CD4-positive, alpha-beta T cell treated with Interleukin-21 for 1 hour (primary cell): ENCODE measurements at places on chromosomes 2 and 18.

DNA sequence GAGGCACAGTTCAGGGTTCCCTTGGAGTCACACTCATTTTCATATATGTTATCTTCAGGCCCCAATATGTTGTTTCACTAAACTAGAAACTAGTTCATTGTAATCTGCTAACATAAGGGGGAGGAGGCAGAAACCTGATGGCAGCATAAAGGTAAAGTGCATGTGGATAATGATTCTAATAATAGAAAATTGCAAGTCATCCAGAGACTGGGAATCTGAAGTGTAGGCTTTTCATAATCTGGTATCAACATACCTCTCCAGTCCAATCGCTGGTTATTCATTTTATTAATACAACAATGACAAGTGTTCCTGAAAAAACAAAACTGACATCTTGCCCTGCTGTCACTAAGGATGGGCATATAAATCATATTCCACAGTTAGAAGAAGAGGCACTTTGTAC lies 326.3 kb upstream of the ZNF804A start:
- DNase-seq, result no peak

- no peak for DNase-seq
These were observed 105.7 kb downstream of the ACAA2 start for GRCh38 chr18:49707599-49707998.

DNA sequence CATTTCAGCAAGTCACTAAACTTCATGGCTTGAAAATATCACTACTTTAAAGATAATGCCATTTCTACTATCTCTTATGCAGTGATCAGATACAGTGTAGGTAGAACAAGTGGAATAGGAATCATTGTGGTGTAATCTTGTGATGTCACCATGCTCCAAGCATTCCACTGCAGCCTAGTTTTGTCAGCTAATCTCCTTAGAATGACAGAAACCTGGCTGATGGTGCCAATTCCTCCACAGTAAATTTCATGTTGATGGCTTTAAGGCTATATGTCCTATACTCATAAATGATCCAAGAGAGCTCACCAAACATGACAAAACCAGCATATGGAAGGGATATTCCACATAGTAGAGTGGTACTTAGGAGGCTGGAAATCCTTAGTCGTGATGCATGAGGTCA lies 184.9 kb downstream of the PDE1A start:
- no peak for DNase-seq

DNA sequence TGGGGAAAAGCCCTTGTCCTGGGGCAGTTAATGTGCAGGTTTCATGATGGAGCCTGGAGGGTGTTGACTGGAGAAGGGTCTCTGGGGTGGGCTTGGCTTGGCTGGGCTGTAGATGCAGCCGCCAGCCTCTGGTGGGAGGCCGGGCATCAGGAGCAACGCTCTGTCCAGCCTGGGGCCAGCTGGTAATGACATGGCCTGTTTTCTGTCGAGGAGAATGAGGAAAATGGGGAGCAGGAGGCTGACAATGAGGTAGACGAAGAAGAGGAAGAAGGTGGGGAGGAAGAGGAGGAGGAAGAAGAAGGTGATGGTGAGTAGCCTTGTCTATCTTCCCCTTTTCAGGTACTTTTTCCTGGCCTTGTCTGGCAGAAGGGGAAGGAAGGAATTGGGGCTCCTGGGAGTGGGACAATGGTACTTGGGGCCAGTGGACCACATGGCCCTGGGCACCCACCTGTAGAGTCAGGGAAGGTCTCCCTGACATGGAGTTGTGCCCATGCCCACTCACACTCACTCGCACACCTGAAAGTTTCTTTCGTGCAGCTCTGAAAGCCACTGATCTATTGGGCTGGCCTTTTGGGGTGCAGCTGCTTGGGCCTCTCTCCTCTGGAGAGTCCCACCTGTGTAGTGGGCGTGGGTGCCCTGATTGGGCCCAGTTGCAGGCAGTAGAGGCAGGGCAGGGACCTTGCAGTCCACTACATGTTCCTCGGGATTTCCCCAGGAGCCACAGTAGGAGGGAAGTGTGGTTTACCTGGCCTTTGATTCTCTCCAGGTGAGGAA lies 3.5 kb downstream of the PTMA start:
- peak; percentile 66 for DNase-seq

GRCh38 chr2:117127680-117128079 lies 686.8 kb upstream of the DDX18 start:
- DNase-seq, result no peak

DNA sequence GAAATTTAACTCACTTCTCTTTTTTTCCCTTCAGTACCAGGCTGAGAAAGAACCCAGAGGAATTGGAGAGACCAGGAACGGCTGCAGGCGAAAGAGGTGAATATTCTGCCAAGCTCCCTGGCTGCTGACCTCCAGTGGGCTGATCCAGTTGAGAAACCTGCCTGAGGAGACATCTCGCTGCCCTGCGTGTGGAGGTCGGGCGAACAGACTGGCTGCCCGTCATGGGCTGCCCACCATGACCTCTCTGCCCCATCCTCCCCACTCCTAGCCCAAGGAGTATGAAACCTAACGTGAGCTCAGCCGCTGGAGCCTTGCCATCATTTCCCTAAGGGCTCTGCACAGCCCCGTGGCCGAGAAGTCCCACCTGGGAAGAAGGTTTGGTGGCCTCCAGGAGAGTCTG lies 148.8 kb upstream of the SALL3 start:
- no peak for DNase-seq

DNA sequence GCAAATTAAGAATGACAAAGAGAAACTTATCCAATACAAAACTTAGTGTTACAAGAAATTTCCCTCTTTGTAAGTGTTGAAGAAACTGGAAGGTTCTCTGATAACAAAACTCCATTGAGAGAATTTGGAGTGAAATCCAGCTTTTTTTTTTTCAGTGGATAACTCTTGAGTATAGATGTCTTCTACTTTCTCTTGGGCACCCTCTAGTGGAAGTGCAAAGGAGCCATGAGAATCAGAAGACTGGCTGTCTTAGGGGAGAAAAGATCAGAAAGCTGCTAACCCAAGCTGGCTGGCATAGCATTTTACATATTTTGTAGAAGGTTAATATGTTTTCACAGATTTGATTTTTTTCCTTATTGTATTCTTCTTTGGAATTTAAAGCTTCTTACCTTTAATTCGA lies 138.8 kb upstream of the SATB2 start:
- DNase-seq, result no peak

GRCh38 chr2:229252280-229252679 lies 18.8 kb downstream of the PID1 start:
- no peak for DNase-seq

DNA sequence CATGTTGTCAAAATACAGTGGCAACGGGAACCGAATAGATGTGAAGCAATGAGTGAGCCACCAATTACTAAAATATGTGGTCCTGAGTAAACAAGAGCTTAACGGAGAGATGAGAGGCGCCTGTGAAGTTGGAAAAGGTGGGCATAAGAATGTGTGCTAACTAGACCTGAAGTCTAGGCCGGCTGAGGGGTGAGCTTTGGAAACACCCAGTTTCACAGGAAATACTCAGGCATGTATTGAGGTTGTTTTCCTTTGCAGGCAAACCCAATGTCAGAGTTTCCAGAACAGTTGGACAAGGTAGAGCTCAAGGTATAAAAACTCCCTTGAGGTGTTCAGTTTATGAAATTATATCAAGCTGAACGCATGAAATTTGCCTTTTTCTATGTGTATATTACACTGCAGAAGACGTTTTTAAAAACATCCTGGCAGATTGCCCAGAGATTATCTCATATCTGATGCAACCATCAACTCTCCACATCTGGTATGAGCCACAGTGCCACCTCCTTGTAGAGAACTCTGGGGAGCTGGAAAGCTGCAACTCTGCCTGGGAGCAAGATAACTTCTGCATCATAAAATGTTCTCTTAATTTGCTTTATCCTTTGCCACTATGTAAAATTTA lies 3.9 kb upstream of the WDSUB1 start:
- peak; percentile 38 for DNase-seq

GRCh38 chr2:201628545-201628944 lies 14.8 kb downstream of the TMEM237 start:
- DNase-seq, result no peak

GRCh38 chr2:240043279-240043989 lies 9.9 kb downstream of the OR6B3 start:
- DNase-seq, result no peak

- no peak for DNase-seq
These were observed 33.0 kb downstream of the MAL start for GRCh38 chr2:95058466-95058988.

DNA sequence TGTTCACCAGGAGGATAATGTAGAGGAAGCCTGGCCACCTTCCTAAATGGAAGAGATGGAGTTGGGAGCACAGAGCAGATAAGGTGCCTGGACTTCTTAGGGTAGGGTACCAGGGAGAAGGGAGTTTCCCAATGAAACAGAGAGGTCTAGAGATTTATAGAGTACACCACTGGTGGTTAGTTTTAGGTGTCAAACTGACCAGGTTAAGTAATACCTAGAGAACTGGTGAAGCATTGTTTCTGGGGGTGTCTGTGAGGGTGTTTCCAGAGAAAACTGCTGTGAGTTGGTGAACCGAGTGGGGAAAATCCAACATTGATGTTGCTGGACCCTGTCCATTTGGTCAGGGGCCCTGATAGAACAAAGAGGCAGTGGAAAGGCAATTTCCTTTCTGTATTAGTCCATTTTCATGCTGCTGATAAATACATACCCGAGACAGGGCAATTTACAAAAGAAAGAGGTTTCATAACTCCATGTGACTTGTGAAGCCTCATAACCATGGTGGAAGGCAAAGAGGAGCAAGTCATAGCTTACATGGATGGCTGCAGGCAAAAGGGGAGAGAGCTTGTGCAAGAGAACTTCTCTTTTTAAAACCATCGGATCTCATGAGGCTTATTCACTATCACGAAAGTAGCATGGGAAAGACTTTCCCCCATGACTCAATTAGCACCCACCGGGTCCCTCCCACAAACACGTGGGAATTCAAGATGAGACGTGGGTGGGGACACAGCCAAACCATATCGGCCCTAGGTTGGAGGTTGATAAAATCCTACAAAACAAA lies 260.8 kb downstream of the CBLN2 start:
- DNase-seq, result no peak

DNA sequence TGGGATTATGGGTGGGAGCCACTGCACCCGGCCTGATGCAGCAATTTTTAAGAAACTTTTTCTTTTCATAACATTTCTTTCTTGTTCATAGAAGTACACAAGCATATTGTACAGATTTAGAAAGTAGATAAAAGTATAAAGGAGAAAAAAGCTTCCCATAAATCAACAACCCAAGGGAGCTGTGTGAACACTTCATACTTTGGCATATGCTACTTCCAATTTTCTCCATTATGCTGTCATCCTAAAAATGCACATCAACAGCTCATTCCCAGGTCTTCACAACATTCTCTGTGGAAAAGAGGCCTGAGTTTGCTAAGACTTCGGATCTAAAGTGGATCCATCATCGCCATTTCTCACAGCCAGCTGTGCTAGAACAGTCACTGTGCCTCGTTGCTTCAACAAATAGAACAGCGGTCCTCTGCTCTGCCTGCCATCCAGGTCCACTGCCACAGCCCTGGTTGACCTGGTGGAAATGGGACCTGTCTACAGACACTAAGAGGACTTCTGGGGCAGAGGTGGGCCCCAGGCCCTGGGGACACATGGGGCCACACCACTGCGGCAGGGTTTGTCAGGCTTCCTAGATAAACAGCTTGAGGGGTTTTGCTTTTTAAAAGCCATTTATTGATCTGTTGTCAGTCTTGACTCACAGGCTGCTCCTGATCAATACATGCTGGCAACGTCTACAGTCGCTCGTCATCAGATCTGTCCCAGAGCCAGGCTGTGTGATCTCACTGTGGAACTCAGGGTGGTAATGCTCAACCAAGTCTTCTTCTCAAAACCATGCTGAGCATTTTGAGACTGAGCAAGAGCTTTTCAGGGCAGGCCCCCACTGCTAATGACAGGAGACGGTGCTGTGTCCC lies 72.7 kb upstream of the MGAT4A start:
- no peak for DNase-seq

GRCh38 chr18:6055711-6056110 lies 160.4 kb upstream of the TMEM200C start:
- DNase-seq, result no peak

DNA sequence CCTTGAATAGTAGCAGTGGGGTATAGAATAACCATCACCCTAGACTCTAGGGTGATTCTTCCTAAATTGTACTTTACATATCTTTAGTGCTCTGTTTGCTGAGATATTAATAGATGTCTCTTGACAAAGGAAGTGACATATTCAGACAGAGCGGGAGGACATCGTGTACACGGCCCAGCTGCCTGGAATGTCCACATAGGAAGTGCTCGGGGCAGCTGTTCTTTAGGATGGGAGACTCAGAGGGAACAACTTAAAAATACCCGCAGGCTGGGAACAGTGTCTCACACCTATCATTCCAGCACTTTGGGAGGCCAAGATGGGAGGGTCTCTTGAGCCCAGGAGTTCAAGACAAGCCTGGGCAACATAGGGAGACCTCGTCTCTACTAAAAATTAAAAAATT lies 206.1 kb downstream of the FAM210A start:
- DNase-seq, result no peak

DNA sequence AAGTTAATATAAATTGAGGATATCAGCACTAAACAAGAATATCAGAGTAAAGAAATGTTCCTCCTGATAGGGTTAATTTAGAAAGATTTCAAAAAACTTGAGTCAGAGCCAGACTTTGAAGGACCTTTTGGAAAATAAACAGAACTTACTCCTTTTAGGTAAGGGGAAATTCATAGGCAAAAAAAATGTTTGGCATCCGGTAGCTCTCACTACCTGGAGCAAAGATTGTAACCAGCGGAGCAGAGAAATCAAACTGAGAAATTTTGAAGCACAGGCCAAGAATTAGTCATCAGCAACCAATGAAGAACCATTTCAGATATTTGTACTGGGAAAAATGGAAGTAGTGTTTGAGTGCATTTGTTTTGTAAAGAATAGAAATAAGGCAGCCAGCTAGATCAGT lies 113.0 kb downstream of the ICA1L start:
- DNase-seq, result no peak

GRCh38 chr2:175308005-175308404 lies 126.5 kb upstream of the ATP5MC3 start:
- DNase-seq, result no peak

DNA sequence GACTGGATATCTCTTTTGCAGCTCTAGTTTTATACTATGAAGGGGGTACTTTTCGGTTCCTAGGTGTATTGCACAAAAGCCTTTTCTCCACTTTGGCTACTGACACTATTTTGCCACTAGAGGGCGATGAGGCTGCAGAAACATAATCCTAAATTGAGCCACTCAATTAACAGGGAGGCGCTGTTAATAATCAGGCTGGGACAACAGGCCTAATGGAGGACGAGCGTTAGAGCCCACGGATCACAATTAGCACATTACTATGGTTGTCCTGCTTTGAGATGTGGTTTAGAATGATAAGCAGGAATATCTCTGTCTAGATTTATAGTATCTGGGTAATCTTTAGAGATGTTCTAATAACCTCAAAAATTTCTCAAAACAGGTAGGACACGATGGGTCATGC lies 62.2 kb upstream of the PMAIP1 start:
- DNase-seq, result peak; percentile 70

DNA sequence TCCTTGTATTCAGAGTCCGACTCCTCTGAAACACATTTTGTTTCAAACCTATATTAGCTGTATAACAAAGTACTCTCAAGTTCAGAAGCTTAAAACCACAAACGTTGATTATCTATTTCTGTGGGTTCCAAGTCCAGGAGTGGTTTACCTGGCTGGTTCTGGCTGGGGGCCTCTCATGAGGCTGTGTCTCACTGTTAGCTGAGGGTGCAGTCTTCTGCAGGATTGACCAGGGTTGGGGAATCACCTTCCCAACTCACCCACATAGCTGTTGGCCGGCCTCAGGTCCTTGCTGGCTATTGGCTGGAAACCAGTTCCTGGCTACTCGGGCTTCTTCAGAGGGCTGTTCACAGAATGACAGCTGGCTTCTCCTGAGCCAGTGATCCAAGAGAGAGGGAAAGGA lies 18.0 kb upstream of the ATIC start:
- no peak for DNase-seq
